Activated CD8-positive, alpha-beta T cell treated with anti-CD3 and anti-CD28 coated beads, Interleukin-2, amount 10 ng/mL, durations not matched to agents 7 days and 5 days (primary cell): ENCODE measurements at places on chromosomes 3 and 15. TPM values are rescaled to one million over a fixed set of nuclear protein-coding genes. Genes with fewer than 3 reads are reported as not detected.

SLC12A1 gene
- total RNA-seq = not detected

TRNT1 gene
- total RNA-seq = 33.6 TPM

BUB1B gene
- total RNA-seq = 94.9 TPM

GOLGA6C gene
- total RNA-seq = not detected

TERC gene
- 6.9 TPM for total RNA-seq

SLC27A2 gene
- total RNA-seq = 12.5 TPM

- no peak for DNase-seq
These were observed 80.8 kb downstream of the FBN1 start for GRCh38 chr15:48564690-48565089.

- DNase-seq = no peak
These were observed 55.3 kb upstream of the NUDT16 start for GRCh38 chr3:131326307-131326706.

- no peak for DNase-seq
These were observed 106.4 kb upstream of the LPP start for GRCh38 chr3:188047536-188047935.

GRCh38 chr3:182241766-182242488 lies 530.2 kb downstream of the SOX2 start:
- DNase-seq = no peak

GRCh38 chr3:52306978-52307377 lies 9.1 kb upstream of the DNAH1 start:
- no peak for DNase-seq

- DNase-seq = no peak
These were observed 46.2 kb downstream of the DENND6A start for GRCh38 chr3:57646723-57647122.

DNA sequence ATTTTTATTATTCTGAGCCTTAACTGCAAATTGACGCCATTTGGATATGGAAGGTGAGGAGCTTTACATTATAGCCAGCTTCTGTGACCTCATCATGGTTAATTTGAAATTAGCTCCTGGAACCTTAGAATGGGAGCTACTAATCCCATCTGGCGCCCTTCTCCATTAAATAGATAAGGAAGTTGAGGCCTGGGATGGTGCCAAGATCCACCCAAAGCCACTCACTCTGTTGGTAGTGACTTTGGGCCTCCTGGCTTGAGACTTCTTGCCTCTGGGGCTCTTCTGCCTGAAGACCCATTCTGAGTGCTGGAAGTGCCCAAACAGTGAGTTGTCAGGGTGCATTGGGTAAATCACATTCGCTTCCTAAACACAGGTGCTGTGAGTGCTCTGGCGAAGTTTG lies 12.0 kb upstream of the HMCES start:
- no peak for DNase-seq
